ENCODE measurements at places on chromosomes 3 and 15.

- DNase-seq, result no peak
Observed at GRCh38 chr3:13800064-13800463, 79.8 kb downstream of the WNT7A start.

DNA sequence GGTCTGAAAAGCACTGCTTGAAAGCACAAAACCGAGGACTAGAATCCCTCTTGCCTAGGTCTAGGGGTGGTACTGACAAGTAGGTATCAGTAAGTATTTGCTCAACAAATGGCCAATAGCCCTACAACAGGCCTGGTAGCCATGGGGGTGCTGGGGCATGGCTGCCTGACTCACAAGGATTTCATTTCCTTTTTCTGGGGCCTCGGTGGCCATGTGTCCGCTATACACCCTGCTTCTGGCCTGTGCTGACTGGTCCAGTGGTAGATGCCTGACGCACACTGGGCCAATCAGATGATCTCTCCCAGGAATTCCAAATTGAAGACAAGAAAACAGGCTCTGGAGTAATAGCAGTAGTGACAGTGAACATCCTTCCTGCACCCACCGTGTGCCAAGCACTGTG lies 29.4 kb downstream of the MELTF start:
- no peak for DNase-seq

GRCh38 chr3:132038198-132038825 lies 3.5 kb upstream of the CPNE4 start:
- DNase-seq, result no peak

- DNase-seq, result no peak
Observed at GRCh38 chr3:99211309-99211708, 309.8 kb upstream of the DCBLD2 start.

DNA sequence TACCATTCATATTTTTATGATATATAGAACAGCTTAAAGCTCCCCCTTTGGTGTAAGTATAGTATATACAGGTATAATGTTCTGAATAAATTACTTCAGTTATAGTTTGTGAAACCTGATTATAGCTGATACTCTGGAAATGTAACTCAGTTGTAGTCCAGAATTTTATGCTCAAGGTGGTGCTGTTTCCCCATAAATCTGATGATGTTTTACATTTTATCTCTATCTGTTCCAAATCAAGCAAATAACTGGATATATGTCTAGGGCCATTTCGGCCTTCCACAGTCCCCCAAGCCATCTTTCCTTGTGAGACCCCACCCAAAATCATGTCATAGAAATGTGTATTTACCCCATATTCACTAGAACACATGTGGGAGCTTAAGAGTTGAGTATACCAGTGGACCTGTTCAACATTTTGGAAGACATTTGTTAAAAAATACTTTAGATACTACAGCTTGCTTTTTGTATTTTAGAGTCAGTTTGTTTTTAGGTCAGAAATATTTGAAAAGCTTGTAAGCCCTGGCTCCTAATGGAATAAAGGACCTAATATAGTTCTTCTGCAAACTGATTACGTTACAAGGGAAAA lies 107.1 kb downstream of the ATG7 start:
- no peak for DNase-seq

DNA sequence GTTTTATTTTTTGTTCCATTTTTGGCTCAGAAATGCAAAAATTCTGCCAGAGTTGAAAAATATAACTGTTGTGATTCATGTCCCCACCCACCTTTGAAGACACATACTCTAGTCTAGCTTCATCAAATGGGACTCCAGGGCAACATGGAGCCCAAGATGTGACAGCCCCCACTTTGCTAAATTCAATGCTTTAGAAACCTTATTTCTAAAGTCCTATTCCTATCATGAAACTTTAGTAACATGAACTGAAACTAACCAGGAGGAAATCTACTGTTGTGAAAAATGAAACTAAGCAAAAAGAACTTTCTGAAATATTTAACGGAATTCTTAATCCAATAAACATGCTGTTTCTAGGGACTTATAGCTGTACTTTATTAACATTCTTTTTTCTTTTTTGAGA lies 20.3 kb downstream of the UBP1 start:
- no peak for DNase-seq

DNA sequence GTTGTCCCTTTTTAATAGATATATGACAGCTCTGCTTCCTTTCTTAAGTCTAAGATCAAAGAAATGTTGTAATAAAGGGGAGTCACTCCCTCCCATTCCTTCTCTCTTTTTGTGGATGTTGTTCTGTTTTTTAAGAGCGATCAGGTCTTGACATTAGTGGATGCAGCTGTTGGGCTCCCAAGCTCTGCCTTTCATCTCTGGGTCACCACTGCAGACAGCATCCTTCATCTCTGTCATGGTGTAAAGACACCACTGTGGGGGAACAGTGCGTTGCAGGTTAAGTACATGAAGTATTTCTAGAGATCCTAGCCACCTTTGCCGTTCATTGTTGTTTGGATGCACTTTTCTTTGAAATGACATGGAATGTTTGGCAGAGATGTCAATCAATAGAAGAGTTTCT lies 17.7 kb downstream of the FNDC3B start:
- no peak for DNase-seq

DNA sequence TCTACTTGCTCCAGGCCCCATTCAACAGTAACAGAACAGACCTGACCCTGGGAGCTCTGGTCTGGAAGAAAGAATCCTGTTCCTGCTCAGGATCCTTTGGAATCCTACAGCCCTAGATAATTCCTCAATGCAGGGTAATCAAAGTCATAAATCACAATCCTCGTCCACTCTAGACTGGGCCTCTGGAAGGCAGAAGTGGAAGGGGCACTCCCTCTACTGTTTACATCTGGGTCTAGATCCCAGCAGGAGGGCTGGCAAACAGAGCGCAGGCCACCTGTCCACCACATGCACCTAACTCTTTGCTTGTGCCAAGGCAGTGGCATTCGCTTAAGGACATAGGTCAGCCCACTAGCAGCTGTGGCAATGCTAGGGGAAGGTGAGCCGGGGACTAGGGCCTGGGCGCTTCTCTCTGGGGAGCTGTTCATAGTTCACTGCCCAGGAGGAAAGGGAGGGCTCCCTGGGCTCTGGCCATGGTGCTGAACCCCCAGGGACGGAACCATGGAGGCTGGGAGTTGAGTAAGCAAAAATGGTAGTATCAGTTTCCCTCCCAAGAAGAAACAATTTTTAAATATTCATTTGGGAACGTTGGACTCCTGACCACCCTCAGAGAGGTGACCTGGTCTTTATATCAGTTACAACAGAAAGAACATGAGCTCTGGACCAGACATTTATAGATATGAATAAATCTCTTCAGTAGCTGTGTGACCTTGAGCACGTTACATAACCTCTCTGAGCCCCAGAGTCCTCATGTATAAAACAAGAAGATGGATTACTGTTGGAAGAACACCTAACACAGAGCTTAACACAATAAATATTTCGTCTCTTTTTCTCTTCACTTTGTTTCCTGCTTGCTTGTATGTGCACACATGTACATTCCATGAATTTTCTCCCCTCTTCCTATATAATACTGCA lies 90.2 kb downstream of the NTRK3 start:
- DNase-seq, result no peak

DNA sequence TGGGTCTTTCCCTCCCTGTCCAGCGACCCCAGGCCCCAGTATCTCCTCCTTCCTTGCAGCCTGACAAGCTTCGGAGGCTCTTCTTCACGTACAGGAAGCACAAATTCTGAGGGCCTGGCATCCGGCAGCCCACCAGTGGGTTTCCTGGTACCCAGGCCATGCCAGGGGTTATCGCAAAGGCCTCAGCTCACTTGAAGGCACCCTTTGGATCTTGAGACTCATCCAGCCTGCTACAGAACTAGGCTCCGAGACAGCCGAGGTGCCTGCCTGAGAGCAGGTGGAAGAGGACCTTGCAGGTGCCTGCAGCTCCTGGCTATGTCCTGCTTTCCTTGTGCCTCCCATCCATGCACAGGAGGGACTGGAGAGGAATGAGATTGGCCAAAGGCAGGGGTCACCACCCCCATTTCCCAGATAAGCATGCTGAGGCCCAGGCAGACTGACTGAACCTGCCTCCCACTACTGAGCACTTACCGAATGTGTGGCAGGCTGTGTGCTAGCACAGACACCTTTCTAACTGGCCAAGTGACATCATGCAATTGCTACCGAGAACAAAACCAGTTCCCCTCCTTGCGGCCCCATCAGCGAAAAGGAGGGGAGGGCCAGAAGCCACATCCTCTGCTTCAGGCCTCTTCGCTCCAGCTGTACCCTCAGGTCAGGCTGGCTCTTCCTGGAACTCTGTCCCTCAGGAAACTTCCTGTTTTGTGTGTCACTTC lies 11.2 kb downstream of the SH2D7 start:
- DNase-seq, result peak; percentile 64

DNA sequence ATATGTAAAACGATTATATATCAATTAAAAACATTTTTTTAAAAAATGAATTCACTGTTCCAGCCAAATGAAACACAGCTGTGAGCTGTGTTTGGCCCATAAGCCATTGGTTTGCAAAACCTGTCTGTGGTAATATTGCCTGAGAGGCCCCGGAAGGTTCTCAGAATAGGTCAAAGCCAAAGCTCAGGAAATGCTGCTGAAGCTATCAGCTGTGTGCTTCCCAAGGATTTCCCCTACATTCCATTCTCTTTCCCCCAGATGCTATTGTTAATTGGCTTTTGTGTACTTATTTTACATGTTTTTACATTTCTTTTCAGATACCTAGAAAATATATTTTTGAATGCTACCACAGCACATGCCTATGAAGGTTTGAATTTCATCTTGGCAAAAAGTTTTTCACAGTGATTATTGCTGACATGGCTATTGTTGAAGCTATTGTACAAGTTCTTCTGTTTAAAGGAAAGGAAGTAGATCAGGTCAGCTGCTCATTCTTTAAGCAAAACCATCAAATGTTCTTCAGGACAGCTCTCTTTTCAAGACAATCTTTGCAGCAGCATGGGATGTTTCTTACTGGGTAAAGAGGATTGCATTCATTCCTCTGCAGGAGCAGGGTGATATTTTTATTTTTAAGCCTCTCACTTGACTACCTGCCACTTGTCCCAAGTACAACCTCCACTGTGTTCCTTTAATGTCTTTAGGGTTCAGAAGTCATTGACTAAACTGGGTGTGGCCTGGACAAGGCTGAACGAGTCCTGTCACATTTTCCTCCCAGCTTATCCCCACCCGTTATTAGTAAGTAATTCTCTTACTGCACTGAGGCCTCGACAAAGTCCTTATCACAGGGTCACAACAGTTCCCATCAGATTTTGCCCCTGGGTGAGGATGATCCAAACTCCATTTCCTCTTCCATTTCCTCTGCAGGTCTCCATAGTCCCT lies 26.3 kb upstream of the BNC1 start:
- no peak for DNase-seq

GRCh38 chr3:71258116-71258515 lies 325.4 kb downstream of the FOXP1 start:
- no peak for DNase-seq

DNA sequence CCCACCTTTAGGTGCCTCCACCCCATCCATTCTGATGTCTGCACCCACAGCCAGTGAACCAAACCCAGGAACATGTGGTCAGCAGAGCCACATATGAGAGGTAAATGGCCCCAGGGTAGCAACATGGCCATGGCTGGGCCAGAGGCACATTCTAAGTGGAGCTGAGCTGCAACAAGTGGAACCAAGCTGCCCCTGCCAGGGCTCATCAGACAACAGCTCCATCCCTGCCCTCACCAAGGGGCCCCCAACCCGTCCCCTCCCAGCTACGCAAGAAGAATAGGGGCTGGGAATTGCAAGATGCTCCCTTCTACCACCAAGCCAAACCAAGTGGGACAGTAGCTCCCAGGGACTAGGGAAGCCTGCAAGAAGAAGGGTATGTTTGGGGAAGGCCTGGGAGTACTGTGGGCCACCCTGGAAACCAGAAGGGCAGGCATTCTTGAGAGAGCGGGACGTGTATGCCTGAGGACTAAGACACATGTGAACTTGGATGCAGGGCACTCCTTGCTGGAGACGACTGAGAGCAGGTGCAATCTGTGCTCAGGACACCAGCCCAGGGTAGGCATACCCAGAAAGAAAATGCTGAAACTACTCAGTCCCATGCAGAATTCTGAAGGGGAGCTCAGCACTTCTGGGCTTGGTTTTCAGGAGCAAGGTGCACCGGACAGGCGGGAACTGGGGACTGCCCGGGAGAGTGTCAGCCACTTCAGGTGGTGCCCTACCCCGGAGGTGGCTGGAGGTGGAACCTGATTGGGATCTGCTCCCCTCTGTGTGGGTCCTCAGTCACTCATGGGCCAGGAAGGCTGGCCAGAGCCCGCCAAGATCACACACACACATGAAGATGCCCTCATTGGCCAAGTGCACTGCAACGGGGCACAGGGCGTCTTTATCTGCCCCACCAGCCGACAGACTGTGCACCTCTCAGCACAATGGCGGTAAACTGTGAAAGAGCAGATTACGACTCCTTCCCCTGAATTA lies 9.5 kb downstream of the MYL3 start:
- DNase-seq, result no peak

GRCh38 chr15:99102332-99103235 lies 2.3 kb upstream of the SYNM start:
- DNase-seq, result no peak

- DNase-seq, result no peak
Observed at GRCh38 chr3:164113371-164114332, 964.6 kb downstream of the SI start.

DNA sequence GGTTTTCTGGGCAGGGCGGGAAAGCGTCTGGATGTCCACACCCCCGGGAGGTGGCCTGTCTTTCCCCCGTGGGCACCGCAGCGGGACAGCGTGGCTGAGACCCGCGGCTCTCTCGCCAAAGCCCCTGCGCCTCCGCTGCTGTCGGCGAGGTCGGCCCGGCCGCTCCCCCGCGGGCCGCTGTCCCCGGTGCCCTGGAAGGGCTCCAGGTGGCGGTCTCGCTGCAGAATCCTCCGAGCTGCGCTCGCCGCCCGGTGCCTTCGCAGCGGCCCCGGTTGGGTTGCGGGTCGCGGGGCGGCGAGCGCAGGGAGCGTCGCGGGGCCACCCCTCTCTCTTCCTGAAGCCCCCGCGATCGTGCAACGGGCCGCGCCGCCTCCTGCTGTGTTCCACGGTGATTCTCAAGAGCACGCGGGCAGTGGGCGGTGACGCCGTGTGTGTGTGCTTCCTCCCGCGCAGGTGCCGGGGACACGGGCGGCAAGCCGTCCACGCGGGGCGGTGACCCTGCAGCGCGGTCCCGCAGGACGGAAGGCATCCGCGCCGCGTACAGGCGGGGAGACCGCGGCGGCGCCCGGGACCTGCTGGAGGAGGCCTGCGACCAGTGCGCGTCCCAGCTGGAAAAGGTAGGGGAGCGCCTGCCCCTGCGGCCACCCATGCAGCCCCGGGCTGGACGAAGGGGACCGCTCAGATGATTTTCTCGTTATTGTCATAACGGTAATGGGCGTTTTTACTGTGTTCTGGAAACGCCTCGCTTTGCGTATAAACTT lies 54.4 kb downstream of the LRRK1 start:
- DNase-seq, result no peak

DNA sequence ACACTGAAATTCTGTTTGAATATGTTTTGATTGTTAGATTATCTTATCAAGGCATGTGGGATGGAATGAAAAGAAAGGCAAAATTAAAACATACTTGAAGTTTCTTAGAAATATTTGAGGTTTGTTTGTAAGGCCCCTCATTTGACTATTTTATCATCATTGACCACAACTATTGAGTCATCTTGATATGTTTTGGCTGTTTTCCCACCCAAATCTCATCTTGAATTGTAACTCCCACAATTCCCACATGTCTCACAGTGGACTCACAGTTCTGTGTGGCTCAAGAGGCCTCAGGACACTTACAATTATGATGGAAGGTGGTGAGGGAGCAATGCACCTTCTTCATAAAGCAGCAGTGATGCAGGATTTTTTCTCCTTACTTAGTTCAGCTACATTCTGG lies 917.1 kb downstream of the PLOD2 start:
- no peak for DNase-seq

GRCh38 chr15:65165875-65166274 lies 19.3 kb downstream of the CLPX start:
- DNase-seq, result no peak

- DNase-seq, result no peak
Observed at GRCh38 chr3:183491109-183491922, 62.9 kb upstream of the MCF2L2 start.
